ENCODE measurements at places on chromosomes 3 and 15. TPM values are rescaled to one million over a fixed set of nuclear protein-coding genes. Genes with fewer than 3 reads are reported as not detected.

GRCh38 chr3:122586098-122586497, 8.6 kb downstream of the PARP15 start:
- no peak for DNase-seq

DNA sequence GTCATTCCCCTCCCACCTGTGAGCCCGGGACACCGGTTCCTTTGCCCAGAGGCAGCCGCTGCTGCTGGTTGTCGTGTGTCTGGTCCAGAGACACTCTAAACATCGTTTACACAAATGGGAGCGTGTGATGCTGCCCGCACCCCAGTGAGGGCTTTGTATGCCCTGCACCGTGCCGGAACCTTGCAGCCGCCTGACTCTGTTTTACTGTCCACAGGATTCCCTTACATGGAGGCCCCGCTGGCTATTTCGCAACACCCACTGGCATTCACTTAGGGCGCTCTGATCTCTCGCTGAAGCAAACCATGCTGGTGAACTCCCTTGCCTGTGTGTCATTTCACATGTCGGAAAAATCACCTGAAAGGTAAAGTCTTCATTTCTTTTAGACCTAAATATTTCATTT, 100.8 kb upstream of the SLC6A6 start:
- DNase-seq = no peak

GRCh38 chr15:90106522-90107117, 4.4 kb upstream of the IDH2 start:
- no peak for DNase-seq

GRCh38 chr15:62051166-62051565, 9.1 kb downstream of the VPS13C start:
- no peak for DNase-seq

DNA sequence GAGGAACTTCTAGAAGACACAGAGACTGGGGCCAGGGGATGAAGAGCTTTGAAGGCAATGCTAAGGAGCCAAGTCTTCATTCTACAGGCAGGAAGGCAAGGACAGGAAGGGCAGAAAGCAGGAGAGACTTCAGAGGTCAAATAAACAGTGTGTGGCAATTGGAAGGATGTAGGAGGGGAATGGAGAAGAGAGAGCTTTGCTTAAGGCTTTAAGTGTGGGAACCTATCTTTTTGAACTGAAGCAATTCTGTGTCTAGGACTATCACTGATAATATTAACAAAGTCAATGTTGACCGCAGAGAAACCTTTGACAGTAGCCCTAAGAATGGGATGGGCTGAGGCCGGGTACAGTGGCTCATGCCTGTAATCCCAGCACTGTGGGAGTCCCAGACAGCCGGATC, 325.0 kb downstream of the FOXP1 start:
- DNase-seq = no peak

GRCh38 chr3:142577696-142578328, 721 bp downstream of the ATR start:
- DNase-seq = no peak

- DNase-seq = no peak
These were observed 36.9 kb upstream of the RYK start for GRCh38 chr3:134287512-134287911.

PODXL2 gene
- polyA plus RNA-seq = 54.4 TPM

THRB gene
- 25.9 TPM for polyA plus RNA-seq

BFSP2 gene
- polyA plus RNA-seq = not detected

CD80 gene
- 0.37 TPM for polyA plus RNA-seq

SCG3 gene
- 0.57 TPM for polyA plus RNA-seq

CADPS gene
- 2.5 TPM for polyA plus RNA-seq

OXTR gene
- 0.90 TPM for polyA plus RNA-seq
